ENCODE measurements at places on chromosomes 4 and X. TPM values are rescaled to one million over a fixed set of nuclear protein-coding genes. Genes with fewer than 3 reads are reported as not detected.

The TMSB15C gene
- 1.0 TPM for total RNA-seq

The ODAPH gene
- total RNA-seq: not detected

The ART3 gene
- 3.9 TPM for total RNA-seq

DNA sequence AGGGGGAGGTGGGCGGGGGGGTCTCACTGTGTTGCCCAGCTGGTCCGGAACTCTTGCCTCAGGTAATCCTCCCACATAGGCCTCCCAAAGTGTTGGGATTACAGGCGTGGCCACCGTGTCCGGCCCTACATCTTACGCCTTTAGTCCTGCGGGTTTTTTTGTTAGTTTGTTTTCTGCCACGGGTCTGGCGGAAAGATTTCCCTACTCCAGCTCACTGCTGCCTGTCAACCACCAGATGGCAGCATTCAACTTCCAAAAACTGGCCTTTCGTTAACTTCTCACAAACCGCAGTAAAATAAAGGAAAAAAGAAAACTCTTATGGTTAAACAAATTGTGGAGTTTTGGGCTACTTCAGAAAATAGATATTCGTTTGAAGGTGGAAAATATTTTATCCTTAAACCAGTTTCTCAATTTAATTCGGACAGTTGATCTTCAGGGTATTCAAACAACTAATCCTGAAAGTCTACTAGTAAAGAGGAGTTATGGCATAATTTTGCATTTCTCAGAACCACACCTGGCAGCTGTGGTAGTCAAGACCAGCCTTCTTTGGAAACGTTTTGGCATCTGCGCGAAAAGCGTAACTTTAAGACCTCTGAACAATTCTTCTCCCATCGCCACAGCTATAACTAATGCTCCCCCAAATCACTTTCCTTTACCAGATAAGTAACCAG lies 41.1 kb downstream of the LUZP4 start:
- H3K27me3 ChIP-seq: peaks cover 24% of the 10 kb centered on the region
- H3K4me3 ChIP-seq: no peak overlapping the region
- no peak for DNase-seq
- H3K36me3 ChIP-seq: no peaks in the 10 kb centered on the region
- H3K4me1 ChIP-seq: no peaks in the 10 kb centered on the region

GRCh38 chr4:73871511-73872310 lies 2.5 kb downstream of the CXCL1 start:
- H3K27me3 ChIP-seq: peaks cover 21% of the 10 kb centered on the region
- H3K36me3 ChIP-seq: no peaks in the 10 kb centered on the region
- DNase-seq: no peak
- no peaks in the 10 kb centered on the region for H3K4me1 ChIP-seq
- H3K4me3 ChIP-seq: no peak overlapping the region
- peak overlapping the region; percentile 89 for H3K27ac ChIP-seq

GRCh38 chr4:183320211-183321059 lies at the start of gene CLDN22:
Gene CLDN22 (minus strand): TSS chr4:183320276. CDS start chr4:183320218, 58 bp downstream.
- DNase-seq: no peak
- H3K4me1 ChIP-seq: no peaks in the 10 kb centered on the region
- no peaks in the 10 kb centered on the region for H3K36me3 ChIP-seq
- no peak within 1 kb of the TSS for H3K4me3 ChIP-seq

DNA sequence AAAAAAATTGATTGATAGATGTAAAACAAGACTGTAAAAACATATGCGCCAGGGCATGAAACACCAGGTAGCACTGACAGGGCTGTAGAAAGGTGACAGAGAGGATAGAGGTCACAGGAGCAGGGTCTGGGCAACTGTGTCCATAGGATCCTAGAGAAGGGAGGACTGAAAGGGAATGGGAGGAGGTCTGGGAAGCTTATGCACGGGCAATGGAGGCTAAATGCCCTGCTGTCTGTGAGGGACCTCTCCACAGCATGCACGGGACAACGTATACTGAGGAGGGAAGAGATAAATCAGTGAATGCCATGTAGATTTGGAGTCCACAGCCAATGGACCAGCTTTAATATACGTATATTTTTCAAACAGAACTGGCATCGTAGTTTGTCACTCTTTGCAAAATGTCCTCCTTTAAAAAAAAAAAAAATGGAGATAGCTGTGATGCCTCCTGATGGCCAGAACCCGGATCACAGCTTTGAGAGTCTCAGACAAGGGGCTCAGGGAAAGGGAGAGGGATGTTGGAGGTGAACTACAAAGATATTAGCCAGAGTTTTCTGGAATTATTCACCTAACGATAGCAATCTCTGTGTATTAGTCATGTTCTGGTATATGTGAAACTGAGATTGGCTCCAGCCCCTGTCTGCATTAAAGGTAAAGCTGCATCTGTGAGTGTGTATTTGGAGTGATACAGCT lies 16.0 kb downstream of the RAB40A start:
- H3K36me3 ChIP-seq: no peaks in the 10 kb centered on the region
- no peaks in the 10 kb centered on the region for H3K4me1 ChIP-seq
- H3K27me3 ChIP-seq: no peaks in the 10 kb centered on the region
- no peak for DNase-seq

DNA sequence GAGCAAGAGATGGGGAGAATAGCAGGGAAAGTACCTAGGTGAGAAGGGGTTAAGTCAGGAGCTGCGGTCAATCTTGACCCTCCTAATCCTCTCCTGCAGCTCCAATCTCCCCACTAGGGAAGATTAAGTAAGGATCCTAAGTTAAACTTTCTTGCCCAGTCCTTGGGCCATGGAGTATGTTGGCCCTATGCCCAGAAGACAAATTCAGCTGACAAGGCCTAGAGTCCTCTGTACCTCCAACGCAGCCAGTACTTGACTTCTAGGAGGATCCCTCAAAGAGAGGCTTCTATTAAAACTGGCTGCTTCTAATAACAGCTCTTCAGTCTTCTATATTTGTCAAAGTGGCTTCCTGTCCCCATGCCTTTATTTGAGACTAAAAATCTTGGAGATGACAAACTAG lies 1.4 kb downstream of the CLDN2 start:
- no peak overlapping the region for H3K4me3 ChIP-seq
- DNase-seq: no peak
- no peaks in the 10 kb centered on the region for H3K4me1 ChIP-seq
- no peaks in the 10 kb centered on the region for H3K36me3 ChIP-seq
- H3K27ac ChIP-seq: no peak overlapping the region
- no peaks in the 10 kb centered on the region for H3K27me3 ChIP-seq

DNA sequence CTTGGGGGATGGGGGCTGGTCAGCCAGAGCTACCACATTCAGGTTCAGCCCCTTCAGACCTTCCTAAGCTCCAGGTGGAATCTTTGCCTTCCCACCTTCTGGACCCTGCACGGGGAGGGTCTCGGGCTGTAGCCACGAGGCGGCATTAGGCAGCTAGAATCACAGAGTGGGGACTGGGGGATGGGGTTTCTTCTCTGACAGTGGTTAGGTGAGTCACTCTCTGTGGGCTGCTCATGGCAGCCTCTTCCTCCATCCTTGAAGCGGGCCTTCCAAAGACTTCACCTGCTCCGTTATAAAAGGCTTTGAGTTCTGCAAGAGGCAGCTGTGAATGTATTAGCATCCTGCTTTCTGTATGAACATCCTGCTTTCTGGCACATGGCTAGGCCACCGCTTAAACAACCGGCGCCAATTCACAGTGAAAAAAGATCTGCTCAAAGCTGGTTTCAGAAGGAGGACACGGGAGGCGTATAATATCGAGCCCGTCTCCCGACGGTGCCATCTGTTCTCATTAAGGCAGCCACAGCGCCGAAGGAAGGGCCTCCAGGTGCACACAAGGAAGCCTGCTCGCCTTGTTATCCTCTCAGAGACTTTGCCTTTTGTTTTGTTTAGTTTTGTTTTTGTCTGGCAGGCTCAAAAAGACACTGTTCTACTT lies 74.3 kb upstream of the IGFBP7 start:
- no peak for DNase-seq
- no peak overlapping the region for H3K27ac ChIP-seq
- no peaks in the 10 kb centered on the region for H3K27me3 ChIP-seq
- no peak overlapping the region for H3K4me3 ChIP-seq
- no peaks in the 10 kb centered on the region for H3K36me3 ChIP-seq
- no peaks in the 10 kb centered on the region for H3K4me1 ChIP-seq

GRCh38 chr4:181528570-181529184 lies 714.5 kb upstream of the TENM3 start:
- H3K27me3 ChIP-seq: no peaks in the 10 kb centered on the region
- H3K4me3 ChIP-seq: no peak overlapping the region
- no peaks in the 10 kb centered on the region for H3K36me3 ChIP-seq
- H3K4me1 ChIP-seq: no peaks in the 10 kb centered on the region

GRCh38 chr4:36208893-36209473 lies 35.3 kb downstream of the ARAP2 start:
- H3K27me3 ChIP-seq: no peaks in the 10 kb centered on the region
- DNase-seq: no peak
- peaks cover 82% of the 10 kb centered on the region for H3K36me3 ChIP-seq
- H3K4me1 ChIP-seq: no peaks in the 10 kb centered on the region
